ENCODE measurements at places on chromosomes 5 and 9.
A peak's percentile ranks its signal among the peaks of the same experiment; 100 is the strongest.

GRCh38 chr9:114303571-114303970 lies 19.3 kb upstream of the ORM1 start:
- no peak for DNase-seq

GRCh38 chr9:114033397-114034103 lies 44.5 kb downstream of the AMBP start:
- DNase-seq = no peak

DNA sequence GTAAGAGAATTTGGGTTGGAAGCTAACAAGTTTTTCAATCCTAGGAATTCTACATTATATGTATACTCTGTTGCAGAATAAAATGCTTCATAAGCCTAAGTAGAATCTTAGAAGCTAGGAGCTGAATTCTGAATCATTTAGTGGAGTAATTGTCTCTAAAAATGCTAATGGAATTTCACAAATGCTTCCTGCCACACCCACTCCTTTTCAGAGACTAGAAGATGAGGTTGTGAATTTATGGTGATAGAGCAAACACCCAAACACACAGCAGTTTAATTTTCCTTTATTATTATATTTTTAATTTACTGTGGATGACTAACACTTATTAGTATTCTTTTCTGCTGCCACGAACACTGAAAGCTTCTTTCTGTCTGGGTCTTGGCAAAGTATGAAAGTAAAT lies 208.0 kb upstream of the PDE4D start:
- DNase-seq = no peak

DNA sequence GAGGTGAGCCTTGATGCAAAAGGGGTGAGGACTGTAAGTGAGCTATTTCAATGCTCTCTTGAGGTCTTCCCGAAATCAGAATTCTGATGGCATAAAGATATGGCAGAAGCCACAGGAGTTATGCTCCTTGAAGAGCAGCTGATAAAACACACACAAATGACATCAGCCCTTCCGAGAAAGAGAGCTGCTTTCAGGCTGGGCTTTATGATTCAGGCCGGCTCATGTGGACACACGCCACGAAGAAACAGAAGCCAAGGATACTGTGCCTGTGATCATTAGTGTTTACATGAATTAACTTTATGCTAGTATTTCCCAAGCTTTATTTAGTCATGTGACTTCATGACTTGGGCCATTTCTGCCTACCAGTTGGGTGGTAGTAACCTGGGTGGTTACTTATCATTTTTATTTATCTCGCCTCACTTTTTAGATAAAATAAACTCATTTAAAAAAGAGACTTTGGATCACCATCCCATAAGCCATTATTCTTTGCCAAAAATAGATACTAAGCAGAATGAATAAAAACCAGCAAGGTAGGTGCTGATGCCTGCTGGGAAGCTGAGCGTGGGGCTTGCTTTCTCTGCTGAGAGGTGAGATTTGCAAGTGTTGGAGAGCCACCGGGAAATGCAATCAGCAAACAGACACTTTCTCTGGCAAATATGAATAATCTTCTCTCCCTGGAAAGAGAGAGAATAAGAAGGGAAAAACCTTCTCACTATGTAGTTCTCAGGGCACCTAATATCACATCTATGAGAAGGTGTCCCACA lies 73.0 kb upstream of the SLC25A51 start:
- no peak for DNase-seq

DNA sequence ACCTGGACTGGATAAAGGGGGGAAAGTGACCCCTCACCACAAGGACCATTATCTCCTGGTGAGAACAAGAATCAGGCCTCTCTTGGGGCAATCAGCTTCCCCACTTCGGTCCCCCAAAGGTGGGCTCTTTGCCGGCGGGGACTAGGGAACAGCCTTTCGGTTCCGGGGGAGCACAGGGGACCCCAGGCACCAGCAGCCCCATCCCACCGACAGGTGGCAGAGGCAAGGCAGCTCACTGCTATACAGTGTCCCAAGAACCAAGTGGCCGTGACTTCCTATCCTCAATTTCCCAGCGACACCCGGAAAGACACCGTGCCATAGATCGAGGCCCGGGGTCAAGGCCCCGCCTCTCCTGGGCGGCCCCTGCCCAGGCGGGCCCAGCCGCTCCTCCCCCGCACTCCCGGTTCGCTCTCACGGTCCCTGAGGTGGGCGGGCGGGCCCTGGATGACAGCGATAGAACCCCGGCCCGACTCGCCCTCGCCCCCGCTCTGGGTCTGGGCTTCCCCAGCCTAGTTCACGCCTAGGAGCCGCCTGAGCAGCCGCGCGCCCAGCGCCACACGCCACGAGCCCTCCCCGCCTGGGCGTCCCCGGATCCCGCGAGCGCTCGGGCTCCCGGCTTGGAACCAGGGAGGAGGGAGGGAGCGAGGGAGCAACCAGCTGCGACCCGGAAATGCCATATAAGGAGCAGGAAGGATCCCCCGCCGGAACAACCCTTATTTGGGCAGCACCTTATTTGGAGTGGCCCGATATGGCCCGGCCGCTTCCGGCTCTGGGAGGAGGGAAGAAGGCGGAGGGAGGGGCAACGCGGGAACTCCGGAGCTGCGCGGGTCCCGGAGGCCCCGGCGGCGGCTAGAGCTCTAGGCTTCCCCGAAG lies 655 bp upstream of the EGR1 start:
- DNase-seq = peak; percentile 98

GRCh38 chr5:116553366-116553765 lies 21.3 kb downstream of the SEMA6A start:
- no peak for DNase-seq

- DNase-seq = no peak
Observed at GRCh38 chr9:87422999-87423398, 74.7 kb upstream of the DAPK1 start.

DNA sequence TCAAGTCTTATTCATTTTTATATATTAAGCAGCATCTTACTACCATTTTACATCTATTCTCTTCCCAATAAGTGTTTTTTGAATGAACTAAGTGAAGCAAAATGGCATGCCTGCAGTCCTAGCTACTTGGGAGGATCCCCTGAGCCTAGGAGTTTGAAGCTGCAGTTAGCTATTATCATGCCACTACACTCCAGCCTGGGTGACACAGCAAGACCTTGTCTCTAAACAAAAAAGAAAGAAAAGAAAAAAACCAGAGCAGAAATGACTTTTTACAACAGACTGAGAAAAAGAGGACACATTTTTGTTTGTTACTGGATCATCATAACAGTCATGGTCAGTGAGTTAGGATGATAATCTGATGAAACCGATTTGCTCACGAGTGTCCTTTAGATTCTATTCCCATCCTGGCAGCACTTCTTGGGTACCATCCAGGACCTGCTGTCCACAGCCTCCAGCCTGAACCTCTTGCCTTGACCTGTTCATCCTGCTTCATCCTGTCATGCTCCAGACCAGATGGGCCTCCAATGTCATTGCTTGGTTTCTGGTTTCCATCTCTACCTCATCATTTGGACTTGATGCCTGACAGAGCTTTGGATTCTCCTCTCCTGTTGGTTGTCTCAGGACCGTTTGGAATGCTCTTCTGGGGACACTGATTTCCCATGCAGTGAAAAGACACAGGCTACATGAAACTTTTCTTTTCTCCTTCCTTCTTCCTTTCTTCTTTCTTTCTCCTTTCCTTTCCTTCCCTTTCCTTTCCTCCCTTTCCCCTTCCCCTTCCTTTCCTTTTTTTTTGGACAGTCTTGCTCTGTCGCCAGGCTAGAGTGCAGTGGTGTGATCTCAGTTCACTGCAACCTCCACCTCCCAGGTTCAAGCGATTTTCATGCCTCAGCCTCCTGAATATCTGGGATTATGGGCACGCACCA lies 50.1 kb upstream of the GLRX start:
- DNase-seq = no peak

GRCh38 chr5:151450605-151451004 lies 3.2 kb downstream of the SLC36A1 start:
- DNase-seq = no peak

- no peak for DNase-seq
Observed at GRCh38 chr9:68704498-68704813, 584 bp upstream of the PIP5K1B start.

GRCh38 chr9:12880406-12881015 lies 105.7 kb downstream of the LURAP1L start:
- no peak for DNase-seq

DNA sequence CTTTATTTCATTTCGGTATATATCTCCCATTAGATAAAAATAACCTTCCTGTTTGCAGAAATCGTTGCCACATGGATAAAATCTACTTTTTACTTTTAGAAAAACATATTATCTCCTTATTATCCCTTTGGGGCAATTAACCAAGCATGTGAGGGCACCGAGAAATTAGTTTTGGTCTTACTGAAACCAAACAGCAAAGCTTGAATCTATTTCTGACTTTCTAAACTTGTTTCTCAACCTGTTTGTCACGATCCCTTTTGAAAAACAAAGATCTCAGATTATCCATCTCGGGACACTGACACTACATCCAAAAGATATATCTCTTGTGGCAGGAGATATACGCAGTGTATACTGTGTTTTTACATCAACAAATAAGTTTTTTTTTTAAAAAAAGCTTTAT lies 2.3 kb downstream of the TUT7 start:
- DNase-seq = no peak

DNA sequence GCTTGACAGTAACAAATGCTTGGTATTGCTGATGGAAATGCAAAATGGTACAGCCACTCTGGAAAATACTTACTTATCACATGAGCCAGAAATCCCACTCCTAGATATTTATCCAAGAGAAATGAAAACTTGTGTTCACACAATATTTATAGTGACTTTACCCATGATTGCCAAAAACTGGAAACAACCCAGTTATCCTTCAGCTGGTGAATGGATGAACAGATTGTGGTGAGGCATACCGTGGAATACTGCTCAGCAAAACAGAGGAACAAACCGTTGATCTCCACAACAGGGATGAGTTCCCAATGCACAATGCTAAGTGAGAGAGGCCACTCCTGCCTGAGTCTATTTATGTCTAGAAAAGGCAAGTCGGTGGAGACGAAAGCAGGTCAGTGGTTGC lies 40.5 kb upstream of the LRRC14B start:
- no peak for DNase-seq

DNA sequence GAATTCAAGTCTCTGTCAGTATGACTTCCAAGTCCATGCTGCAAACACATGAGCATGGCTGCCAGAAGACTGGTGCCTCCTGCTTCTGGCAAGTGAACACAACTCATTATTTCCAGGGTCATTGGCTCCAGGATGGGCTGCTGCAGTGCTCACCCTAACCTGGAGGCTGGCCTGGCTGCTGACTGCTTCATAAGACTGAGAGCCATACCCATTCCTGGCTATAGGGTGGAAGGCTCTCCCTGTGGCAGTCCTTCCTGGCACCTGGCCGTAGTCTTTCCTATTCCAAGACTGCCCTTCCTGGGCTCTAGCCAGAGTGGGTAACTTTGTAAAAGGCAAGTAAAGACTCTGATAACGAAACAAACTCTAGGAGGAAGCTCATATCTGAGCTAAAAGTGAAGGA lies 51.2 kb downstream of the CXXC5 start:
- DNase-seq = no peak

- no peak for DNase-seq
Observed at GRCh38 chr5:135393229-135393628, 5.8 kb downstream of the MACROH2A1 start.

- no peak for DNase-seq
Observed at GRCh38 chr5:128480158-128480557, 57.9 kb downstream of the FBN2 start.

DNA sequence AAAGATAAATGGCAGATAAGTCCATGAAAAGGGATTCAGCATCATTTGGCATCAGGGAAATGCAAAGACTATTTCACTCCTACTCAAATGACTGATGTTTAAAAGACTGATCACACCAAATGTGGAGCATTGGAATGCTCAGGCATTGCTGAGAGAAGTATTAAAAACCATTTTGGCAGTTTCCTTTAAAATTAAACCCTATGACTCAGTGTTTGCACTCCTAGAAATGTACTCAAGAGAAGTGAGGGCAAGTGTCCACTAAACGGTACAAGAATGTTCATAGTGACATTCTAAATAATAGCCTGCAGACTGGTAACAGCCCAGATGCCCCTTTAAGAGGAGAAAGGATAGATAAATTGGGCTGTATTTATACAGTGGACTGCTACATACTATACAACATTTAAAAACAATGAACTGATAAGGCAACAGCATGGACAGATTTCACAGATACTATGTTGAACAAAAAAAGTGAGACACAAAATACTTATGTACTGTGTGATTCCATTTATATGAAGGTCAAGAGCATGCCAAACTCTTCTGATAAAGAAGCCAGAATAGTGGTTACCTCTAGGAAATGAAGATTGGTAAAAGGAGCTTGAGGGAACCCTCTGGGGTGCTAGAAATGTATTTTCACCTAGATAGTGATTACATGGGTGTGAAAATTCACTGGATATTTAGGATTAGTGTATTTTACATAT lies 24.6 kb downstream of the APC start:
- DNase-seq = no peak

DNA sequence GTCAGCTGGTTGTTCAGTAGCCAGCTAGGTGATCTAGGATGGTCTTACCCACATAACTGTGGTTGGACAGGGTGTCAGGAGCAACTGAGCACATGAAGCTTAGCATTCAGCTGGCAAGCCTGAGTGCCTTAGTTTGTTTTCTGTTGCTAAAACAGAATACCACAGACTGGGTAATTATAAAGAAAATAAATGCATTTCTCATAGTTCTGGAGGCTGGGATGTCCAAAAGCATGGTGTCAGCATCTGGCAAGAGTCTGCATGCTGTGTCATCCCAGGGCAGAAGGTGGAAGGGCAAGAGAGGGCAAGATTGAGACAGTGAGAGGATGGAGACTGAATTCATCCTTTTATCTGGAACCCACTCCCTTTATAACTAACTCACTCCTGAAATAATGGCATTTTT lies 921.5 kb downstream of the TLE4 start:
- no peak for DNase-seq

DNA sequence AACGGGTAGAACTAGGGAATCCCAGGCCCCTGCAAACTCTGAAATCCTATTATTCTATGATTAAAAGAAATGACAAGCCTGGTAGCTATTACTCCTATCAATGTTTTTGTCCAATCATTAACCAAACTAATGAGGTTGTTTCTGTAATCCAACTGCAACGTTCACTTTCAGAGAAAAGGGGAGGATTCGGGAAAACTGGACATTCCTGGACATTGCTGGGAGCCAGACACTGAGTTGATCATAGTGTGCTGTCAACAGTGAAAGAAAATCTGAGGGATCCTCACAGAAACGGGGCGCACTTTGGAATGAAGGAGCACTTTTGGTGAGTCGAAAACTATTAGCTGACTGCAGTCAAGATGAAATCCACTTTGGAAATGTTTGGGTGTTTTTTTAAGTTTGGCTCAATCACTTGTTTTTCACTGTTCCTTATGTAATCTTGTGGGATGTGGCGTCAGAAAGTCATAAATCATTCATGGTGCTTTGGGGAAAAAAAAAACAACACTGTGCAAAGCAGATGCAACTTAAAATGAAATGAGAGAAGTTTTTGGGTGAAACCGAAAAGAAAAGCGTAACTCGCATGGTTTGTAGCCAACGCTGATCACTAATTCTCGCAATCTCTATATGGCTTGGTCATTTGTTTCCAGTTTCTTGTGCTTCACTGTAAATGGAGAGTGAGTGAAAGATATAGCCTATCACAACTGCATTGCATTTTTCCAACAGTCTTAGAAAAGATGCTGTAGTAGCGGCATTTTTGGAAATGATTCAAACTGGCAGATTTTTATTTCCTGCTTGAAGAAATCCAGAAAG lies 51.2 kb upstream of the ADRA1B start:
- peak; percentile 39 for DNase-seq
